Activated CD4-positive, alpha-beta T cell treated with anti-CD3 and anti-CD28 coated beads for 36 hours (primary cell): ENCODE measurements at places on chromosomes 5 and 9. TPM values are rescaled to one million over a fixed set of nuclear protein-coding genes. Genes with fewer than 3 reads are reported as not detected.

Gene MCCC2
- 56.4 TPM for total RNA-seq

Gene ZBTB6
- 9.3 TPM for total RNA-seq

Gene WDR31
- 1.7 TPM for total RNA-seq

Gene TMEM232
- 0.30 TPM for total RNA-seq

Gene KCNN2
- total RNA-seq, result not detected

Gene CFAP157
- not detected for total RNA-seq

Gene TAF11L4
- total RNA-seq, result not detected

Gene EIF4E1B
- total RNA-seq, result not detected

Gene MPDZ
- not detected for total RNA-seq

Gene BTNL8
- total RNA-seq, result 0.11 TPM

Gene GRM6
- total RNA-seq, result not detected

Gene LRRC19
- total RNA-seq, result not detected

Gene HAPLN1
- not detected for total RNA-seq

Gene FAM78A
- 36.6 TPM for total RNA-seq

Gene MARCHF11
- total RNA-seq, result not detected

Gene BAAT
- 0.07 TPM for total RNA-seq

Gene HRCT1
- total RNA-seq, result not detected

Gene DNAH5
- total RNA-seq, result not detected

Gene SPATA31C1
- total RNA-seq, result not detected

Gene IFNA1
- total RNA-seq, result not detected

Gene PCDHB7
- total RNA-seq, result not detected

Gene RASEF
- total RNA-seq, result not detected

Gene ORM2
- total RNA-seq, result not detected

Gene APBA1
- 0.35 TPM for total RNA-seq

Gene SPINK6
- total RNA-seq, result not detected

Gene RNF183
- total RNA-seq, result 0.37 TPM

Gene CARD6
- 1.5 TPM for total RNA-seq

Gene GOLGA2
- 29.4 TPM for total RNA-seq

Gene KLF4
- total RNA-seq, result 0.88 TPM
